ENCODE measurements at places on chromosomes 5 and 9.

- no peak for DNase-seq
Observed at GRCh38 chr9:76465442-76466298, 6.7 kb downstream of the GCNT1 start.

DNA sequence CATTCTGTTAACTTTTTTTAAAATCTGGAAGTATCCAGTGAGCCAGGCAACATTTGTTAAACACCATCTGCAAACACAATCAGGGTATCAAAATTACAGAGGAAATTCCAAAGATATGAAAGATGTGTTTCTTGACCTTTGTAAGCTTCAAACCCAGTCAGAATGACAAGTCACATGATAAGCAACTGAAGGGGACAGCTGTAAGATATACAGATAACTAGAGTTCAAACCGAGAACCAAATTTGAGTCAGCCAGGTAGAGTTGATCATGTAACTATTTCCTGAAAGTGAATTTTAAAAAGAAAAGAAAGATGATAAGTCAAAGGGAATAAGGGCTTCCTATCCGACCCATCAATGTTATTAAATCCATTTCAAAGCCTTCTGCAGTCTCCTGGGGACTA lies 196.2 kb downstream of the DEPDC1B start:
- no peak for DNase-seq

DNA sequence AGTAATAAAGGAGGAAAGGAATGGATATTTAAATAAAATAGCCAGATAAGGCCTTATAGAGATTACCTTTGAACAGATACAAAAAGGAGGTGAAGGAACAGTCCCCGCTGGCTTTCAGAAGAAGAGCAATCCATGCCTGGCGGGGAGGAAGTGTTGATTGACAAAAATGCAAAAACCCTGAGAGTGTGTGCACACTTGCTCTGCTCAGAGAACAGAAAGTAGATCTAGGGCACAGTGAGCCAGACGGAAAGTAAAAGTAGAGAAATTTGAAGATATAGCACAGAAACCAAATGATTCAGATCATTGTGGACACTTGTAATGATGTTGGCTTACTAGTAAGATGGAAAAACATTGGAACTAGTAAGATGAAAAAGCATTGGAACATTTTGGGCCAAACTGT lies 720.6 kb downstream of the PTPRD start:
- no peak for DNase-seq

- DNase-seq: no peak
Observed at GRCh38 chr5:14017904-14018303, 73.4 kb upstream of the DNAH5 start.

DNA sequence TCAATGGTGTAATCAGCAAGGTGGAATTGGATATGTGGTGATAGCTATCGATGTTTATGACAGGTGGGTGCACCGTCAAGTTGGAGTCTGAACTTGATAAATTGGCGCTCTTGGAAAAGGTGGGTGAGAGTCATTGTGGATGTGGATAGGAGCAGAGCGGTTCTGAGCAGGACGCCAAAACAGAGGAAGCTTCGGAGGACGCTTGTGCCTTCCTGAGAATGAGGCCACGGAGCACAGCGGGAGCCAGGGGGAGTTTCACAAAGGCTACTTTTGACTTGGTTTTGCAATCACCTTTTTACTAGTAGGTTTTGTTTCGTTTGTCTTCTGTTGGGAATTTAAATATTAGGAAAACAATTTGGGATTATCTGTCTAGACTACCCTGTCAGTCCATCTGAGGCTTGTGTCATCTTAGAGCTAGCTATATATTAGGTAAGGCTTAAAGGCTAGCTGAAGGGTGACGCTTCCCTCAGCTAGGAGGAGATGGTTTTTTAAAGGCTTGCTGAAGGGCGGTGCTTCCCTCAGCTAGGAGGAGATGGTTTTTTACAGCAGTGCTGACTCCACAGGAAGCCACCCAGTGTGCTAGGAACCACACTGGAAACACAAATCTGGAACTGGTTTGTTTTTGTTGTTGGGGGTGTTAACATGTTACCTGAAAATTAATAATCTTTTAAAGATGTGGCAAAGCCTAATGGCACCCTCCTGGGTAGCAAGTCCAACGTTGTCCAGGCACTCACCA lies 142.4 kb upstream of the IRX4 start:
- DNase-seq: no peak

DNA sequence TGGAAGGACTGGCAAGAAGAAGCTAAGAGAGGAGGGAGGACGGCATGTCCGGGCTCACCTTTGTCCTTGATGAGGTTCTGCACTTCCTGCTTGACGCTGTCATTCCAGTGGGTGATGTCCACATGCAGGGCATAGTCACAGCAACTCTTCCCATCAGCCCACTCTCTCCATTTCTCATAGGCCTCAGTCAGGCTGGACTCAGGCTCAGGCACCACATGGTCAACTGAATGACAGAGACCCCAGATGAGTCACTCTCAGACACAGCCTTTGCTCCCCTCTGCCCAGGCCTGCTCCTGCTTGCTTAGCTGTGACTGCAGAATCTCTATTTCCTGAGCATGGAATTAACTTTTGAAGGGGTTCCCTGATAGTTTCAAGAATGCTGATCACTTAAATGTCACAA lies 94.2 kb downstream of the DPYSL3 start:
- DNase-seq: no peak

- no peak for DNase-seq
Observed at GRCh38 chr5:158852622-158853021, 247.1 kb downstream of the EBF1 start.

DNA sequence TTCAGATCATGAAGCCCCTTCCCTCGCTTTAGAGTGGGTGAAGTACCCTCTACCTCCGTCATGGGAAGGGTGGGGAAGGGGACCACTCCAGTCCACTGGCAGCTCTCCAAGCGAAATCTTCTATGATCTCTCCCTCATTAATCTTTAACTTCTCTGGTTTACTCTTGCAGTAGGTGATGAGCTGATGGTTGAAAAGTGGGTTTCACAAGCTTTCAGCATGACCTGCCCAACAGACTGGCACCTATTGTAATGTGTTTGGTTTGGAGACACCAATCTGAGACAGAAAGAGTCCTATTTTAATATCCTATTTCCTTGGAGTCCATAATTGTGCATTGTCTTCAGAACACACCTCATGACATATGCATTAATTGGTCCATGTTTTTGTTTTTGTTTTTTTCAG lies 70.8 kb upstream of the TGFBR1 start:
- no peak for DNase-seq

DNA sequence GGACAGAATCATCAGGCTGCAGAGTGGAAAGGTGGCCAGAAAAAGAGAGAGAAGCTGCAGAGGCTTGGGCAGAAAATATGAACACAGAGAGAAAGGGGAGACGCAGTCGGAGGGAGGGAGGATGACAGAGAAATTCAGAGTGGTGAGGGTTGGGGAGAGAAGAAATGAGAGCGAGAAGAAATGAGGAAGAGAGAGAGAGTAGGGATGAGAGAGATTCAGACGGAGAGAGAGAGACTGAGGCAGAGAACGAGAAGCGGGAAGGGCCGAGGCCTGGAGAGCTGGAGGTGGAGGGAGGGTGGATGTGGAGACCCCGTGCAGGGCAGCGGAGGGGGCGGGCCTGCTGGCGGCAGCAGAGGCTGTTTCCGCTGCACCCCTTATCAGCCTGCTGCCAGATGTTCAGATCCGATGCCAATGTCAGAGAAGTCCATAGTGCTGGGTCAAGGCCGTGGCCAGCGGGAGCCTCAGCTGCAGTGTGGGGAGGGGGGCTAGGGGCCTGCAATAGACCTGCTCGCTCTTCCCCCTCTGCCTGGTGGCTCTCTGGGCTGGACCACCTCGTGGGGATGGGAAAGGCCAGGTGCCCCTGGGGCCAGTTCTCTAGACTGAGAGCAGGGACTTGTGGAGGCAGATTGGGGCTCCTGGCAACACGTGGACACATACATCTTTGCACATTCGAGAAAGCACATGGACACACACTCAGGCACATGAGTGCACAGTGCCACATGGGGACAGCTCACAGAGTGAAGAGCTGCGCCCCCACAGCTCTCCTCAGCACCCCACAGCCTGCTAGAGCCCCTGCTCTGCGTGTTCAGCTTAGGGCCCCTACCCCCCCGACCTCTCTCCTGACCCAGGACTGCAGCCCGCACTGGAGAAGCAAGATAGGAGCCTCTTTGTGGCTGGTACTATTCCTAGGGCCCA lies 4.9 kb upstream of the NR5A1 start:
- DNase-seq: no peak

DNA sequence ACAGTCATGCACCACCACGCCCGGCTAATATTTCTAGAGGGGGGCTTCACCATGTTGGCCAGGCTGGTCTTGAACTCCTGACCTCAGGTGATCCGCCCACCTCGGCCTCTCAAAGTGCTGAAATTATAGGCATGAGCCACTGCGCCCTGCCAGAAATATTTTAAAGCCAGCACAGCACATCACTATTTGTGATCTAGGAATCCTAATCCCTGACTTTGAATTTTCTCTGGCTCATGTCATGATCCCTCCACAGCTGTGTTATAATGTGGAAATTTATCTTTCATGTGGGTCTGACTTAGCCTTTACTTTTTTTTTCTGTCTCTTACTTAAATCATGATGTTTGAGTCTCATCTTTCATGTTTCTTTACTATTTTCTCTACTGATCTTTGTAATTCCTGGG lies 18.7 kb upstream of the ITGA1 start:
- DNase-seq: no peak

DNA sequence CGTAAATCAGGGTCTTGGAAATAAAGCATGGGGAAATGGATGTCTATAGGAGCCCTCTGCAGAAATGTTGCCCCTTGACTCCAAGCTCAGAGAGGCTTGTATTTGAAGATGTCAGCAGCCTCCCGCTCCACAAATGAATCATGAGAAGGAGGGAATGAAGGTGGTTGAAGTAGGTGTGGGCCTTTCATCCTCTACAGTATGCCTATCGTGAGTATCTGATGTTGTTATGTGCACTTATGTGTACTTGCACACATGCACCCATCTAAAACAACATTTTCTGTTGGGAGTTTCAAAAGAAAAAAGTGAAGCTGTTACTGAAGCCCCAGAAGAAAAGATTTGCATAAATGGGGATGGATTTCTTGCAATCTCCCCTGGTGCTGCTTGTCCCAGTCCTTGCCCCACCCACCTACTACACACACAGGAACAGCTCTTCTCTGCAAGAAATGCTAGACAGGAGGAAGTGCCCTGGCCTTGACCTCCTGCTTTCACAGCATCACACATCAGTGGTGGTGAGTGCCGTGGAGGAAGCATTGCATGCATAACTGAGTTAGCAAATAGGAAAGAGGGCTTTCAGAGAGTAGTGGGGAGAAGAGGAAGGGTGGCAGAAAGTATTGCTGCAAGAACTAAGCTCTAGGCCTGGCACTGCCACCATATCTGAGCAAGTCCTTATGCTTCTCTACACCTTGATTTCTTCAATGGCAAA lies 156.1 kb downstream of the SNX18 start:
- DNase-seq: no peak

DNA sequence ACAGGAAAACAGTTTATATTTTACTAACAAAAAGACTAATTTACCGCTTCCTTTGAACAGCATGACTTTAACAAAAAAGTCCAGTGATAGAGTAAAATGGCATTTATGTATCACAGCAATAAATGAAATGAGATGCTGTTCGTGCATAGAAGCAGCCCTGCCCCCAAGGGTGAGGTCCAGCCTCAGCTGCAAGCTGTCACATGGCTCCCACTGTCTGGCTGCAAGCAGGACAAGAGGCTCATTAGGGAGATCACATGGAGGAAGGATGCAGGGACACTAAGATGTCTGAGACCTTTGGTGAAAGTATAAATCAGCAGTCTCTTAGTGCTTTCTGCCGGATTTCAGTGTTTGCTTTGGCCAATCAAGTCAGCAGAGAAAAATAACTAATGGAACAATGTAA lies 23.0 kb downstream of the GDNF start:
- DNase-seq: no peak

DNA sequence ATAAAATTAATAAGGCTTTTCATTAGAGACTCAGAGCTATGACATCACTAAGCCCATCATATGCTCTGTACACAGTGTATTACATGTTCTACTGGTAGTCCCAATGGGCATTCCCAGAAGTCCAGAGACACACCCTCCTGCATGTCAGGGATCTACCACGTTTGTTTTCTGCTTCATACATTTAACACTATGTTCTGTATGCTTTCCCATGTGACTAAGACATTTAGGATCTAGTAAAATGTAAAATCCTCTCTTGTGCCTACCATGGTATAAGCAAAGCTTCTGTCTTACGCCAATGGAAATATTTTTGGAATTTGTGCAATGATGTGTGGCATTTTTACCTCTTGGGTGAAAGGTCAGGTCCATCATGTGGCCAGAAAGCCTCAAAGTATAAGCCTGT lies 192.4 kb downstream of the ADAMTSL1 start:
- DNase-seq: no peak

- no peak for DNase-seq
Observed at GRCh38 chr9:122039234-122039633, 53.9 kb downstream of the TTLL11 start.

- no peak for DNase-seq
Observed at GRCh38 chr5:3006526-3006925, 255.0 kb upstream of the IRX2 start.

- DNase-seq: no peak
Observed at GRCh38 chr9:7209016-7209715, 451.4 kb downstream of the KDM4C start.

GRCh38 chr5:157273131-157273556 lies 7.2 kb downstream of the CYFIP2 start:
- DNase-seq: no peak

DNA sequence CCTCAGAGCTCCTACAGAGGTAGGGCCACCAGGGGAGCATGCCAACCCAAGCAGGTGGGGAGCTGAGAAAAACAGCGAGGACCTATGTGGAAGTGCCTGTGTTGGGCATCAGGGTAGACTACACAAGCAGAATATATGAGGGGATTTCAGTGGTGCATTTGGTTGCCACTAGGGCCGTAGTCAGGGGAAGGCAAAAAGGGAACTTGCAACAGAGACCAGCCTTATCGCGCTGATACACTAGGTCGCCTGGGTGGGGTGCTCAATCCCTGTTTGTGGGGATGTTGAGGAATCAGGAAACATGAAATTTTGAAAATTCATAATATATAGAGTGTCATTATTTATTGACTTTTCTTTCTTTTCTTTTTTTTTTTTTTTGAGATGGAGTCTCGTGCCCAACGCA lies 370.9 kb upstream of the PRR16 start:
- no peak for DNase-seq

- no peak for DNase-seq
Observed at GRCh38 chr5:108324886-108325285, 57.0 kb downstream of the FBXL17 start.

- no peak for DNase-seq
Observed at GRCh38 chr5:135979510-135979909, 24.7 kb upstream of the LECT2 start.

- DNase-seq: no peak
Observed at GRCh38 chr9:113741886-113742854, 133.9 kb upstream of the ZNF618 start.

All from A549 (cell line).